ENCODE measurements at places on chromosomes 1 and 21.

- no peak for DNase-seq
These were observed 39.0 kb upstream of the GUCA2B start for GRCh38 chr1:42114229-42114628.

DNA sequence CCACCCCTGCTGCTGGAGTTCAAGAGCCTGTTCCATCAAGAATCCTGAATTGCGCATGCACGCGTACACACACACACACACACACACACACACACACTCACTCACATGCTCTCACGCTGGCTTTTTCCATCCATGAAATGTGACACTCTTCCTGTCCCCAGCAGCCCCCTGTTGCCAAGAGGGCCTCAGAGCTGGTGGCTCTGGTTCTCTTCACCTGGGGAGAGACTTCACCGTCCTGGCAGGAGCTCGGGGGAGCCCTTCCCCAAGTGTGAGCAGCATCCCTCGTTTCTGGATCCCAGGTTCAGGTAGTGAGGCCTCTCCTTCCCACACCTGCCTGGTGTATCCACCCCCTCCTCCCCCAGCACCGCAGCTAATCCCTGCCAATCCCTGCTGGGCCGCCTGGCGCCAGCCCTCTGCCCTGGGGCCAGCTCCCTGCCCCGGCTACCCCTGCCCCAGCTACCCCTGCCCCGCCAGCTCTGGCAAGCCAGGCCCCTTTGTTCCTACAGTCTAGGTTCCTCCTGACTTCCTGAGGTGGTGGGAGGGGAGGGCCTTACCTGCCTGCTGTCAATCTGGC, 9.9 kb downstream of the PLOD1 start:
- DNase-seq, result no peak

GRCh38 chr1:155107309-155108264, 20.1 kb upstream of the EFNA1 start:
- no peak for DNase-seq

- no peak for DNase-seq
These were observed 585.5 kb downstream of the AJAP1 start for GRCh38 chr1:5239911-5240310.

GRCh38 chr1:233543338-233544255, 70.3 kb upstream of the KCNK1 start:
- no peak for DNase-seq

Measured in activated T-helper 1 cell treated with Interleukin-2 at 50 U/mL for 16 hours (primary cell).